ENCODE measurements at places on chromosomes 16 and 17. TPM values are rescaled to one million over a fixed set of nuclear protein-coding genes. Genes with fewer than 3 reads are reported as not detected.

The OSGIN1 gene
- total RNA-seq = 0.69 TPM

The NEK8 gene
- total RNA-seq = 5.6 TPM

The EVPLL gene
- total RNA-seq = not detected

The PPL gene
- 17.0 TPM for total RNA-seq

- no peak for DNase-seq
Observed at GRCh38 chr16:1341495-1342420, 8.3 kb downstream of the BAIAP3 start.

- no peak for DNase-seq
Observed at GRCh38 chr17:55215711-55216110, 49.0 kb upstream of the HLF start.

DNA sequence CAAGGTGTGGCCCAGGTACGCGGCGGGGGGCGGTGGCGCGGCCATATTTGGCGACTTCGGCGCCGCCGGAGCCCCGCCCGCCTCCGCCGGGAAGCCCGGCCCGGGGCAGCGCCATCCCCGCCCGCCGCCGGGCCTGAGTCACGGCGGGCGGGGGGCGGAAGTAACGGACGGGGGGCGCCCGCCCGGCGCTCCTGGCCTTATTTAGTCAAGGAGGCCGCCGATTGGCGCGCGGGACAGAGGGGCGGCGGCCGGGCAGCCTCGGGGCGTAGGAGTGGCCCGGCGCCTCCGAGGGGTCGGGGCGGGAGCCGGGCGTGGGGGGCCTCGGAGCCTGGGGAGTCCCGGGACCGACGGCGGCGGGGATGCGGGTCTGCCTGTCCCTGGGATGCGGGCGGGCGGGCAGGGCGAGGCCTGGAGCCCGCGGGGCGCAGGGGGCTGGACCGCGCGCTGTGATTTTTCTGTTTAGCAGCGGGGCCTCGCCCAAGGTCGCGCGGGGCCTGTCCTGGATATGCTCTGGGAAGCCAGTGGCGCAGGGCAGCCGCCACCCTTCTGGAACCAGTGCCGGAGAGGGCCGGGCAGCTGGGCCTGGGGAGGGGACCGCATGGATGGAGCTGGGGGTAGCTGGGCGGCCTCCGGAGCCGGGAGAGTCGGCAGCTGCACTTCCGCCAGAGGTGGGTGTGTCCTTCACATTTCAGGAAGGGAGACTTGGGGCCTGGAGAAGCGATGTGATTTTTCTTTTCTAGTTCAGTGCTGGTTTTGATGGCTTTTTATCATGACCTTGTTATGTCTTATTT lies 2.3 kb upstream of the ACTG1 start:
- DNase-seq = no peak

GRCh38 chr17:14302431-14303099 lies 1.7 kb downstream of the HS3ST3B1 start:
- DNase-seq = peak; percentile 3

DNA sequence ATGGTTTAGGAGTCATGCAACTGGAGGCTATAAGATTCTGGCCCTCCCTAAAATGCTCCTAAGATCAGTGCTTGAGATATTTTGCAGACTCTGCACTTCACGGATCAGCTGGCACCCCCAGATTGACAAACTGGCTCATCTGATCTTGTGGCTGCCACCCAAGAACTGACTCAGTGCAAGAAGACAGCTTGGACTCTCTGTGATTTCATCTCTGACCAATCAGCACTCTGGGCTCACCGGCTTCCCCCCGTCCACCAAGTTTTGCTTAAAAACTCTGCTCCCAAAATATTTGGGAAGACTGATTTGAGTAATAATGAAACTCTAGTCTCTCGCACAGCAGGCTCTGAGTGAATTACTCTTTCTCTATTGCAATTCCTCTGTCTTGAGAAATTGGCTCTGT lies 26.3 kb upstream of the CCL2 start:
- DNase-seq = no peak

DNA sequence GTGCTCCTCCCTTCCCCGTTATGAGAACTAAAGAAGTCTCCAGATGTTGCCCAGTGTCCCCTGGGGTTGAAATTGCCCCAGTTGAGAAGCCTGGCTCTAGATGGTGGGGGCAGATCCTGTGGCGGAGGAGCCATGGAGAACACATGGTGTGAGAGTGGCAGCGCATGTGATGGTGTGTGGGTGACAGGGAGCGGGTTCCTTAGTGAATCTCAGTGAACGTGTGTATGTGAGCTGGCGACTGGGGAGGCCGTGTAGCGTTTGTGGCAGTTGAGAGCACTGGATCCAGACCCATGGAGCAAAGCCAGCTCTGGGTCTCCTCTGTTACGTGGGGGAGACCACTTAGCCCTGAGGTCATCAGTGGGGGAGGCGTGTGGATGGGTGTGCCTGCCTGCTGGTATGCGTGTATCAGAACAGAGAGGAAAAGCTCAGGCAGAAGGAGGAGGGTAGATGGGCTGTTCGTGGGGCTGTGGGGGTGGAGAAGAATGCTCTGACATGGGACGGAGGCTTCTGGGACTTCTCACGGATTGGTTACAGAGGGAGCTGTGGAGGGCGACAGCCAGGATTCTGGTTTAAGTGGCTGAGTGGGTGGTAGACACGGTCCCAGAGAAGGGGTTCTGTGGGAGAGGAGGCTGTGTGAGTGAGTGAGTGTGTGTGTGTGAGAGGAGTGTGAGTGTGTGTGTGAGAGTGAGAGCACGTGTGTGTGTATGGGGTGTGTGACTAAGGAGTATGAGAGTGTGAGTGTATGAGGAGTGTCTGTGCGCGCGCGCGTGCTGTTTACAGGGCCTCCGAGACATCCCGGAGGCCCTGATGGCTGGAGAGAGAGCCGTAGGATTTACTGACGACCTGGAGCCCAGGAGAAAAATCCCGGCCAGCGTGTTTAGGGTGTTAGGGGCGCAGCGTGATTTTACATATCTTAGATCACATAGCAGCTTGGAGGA lies 193.8 kb downstream of the SNX29 start:
- no peak for DNase-seq

- no peak for DNase-seq
Observed at GRCh38 chr17:17052462-17053221, 10.4 kb downstream of the MPRIP start.

DNA sequence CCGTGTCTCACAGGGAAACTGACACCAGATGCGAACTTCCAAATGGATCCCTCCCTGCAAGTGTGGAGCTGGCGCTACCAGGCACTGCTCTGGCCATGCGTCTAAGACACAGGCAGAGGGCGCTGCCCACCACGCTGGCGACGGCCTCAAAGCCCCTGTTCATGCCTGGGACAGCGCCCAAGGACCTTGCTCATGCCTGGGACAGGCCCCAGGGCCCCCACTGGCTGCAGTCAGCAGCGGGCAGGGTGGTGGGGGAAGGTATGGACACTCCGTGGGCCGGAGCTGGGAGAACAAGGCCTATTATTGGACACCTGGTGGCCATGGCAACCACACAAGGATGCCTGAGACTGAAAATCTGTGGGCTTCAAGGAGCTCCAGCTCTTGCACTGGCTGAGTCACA lies 8.8 kb downstream of the ZG16B start:
- peak; percentile 60 for DNase-seq

DNA sequence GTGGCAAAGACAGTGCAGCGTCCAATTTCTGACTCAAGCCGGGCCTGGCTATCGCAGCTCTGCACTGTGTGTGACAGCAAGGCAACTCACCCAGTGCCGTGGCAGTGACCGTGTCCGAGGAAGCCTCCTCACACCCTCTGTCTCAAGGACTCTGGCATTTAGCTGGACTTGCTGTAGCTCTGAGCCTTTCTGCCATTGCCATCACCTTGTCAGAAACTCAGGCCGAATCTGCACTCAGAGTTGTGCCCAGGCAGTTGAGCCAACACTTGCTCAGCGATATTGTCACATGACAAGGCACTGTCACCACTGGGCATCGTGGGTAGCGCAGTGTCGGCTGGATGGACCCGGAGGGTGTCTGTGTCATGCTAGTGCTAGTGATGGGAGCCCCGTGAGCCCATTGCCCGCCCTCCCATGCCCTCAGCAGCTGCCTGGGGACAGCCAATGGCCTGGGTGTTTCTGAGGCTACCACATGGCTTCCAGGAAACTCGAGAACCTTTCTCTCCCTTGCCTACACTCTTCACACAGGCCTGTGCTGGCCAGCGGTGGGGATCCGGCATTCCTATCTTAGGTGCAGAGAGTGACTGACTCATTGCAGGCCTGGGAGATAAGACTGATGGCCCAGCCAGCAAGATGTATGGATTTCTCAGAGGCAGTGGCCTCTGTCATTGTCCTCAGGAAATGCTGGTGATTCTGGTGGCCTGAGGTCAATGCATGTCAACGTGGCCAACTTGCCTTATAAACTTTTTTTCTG lies 22.1 kb upstream of the STH start:
- DNase-seq = no peak

DNA sequence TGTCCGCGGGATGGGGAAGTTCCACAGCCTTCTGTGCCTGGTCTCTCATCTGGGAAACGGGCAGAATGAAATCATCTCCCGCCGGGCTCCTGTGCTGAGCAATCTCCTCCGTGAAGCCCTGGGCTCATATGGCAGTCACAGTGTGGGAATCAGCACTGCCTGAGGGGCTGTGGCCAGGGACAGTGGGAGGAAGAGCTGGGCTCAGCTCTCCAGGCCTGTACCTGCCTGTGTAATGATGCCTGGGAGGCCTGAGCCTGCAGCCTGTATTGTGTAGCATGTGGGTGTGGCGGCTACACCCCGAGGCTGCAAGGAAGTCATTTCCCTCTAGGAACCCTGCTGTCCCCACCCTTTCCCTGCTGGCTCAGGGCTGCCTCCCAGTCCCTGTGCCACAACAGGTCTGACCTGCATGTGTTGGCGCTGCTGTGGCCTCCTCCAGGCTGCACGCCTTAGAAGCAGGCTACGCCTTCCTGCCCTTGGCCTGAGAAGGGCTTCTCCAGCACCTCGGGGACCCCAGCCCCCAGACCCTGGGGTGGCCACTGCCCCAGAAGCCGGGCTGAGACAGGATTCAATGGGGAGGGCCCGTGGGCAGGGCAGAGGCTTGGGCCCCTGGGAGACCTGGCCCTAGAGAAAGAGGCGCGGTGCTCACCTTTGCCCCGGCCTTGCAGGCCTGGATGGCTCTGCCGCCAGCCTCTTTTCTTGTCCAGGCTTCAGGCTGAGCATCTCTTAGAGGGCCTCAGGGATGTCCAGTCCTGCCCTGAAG lies 2.1 kb downstream of the ITGB4 start:
- DNase-seq = no peak

DNA sequence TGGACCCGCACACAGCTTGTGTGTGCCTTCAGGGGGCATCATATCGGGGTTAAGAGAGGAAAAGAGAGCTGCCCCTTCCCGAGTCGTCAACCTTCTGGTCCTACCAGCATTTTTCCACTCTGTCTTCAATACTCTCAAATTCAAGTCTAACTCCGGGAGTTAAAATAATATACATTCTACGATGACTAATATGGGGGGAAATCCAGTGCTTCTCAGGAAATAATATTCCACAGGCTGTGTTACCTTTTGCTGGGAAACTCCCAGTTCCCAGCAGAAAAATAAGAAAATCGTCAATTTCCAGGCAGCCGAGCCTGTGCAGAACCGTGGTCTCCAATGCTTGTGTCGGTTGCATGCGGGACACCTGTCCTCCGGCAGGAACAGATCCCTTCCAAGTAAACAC lies 105.0 kb upstream of the FOXF1 start:
- no peak for DNase-seq

GRCh38 chr17:74740641-74741387 lies 3.8 kb downstream of the RAB37 start:
- no peak for DNase-seq

DNA sequence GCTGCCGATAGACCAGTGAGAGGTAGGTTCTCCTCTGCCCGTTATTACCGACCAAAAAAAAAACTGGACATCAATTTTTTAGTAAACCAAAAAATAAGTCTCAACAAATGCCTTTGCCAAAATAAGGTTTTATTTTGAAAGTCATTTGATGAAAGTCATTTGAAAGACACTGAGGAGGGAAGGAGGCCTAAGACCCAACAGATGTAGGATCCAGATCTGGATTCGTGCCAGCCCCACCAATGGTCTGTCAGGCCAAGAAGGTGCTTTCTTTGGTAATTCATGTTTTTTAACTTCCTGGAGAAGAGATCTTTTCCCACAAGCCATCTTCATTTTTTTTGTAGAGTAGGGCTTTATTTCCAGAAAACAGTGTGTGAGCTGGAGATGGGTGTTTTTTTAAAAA lies 18.1 kb downstream of the NTAN1 start:
- no peak for DNase-seq

- DNase-seq = peak; percentile 15
Observed at GRCh38 chr16:381789-382717, at the start of gene PGAP6. Gene PGAP6, minus strand, starts transcription at chr16:381978. Its CDS starts 157 bp downstream, at chr16:381821.

DNA sequence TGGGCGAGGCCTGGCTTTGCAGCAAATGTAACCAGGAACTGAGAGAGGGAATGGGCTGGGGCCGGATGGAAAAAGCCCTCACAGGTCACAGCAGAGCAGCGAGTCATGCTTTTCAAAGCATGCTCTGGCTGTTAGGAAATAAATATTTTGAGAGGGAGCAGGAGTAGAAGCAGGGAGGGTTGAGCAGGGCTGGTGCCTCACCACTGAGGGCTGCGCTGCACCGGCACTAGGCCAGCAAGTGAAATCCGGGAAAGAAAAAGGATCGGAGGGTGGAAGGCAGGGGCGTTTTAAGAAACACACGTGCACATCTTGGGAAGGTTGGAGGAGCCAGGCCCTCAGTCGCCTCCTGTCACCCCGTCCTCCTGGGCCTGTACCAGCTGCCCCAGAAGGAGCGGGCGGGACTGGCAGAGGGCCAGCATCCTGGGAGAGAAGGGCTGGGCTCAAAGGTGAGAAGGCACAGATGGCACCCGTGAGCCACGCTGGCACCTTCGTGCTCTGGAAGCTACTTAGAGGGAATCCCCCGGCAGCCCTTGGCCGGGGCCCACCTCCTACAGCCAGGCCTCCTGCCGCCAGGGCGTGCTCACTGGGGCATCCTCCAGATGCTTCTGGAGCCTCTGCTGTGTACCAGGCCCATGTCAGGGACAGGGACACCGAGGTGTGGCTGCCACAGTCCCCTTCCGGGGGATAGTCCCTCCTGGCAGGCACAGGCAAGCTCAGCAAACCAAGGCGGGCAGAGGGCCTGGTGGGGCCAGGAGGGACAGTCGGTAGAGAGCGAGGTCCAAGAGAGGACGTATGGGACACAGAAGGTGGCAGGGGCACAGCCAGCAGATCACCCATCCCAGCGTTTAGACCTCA lies 71.5 kb upstream of the PLCG2 start:
- DNase-seq = peak; percentile 63

GRCh38 chr16:70568601-70569237 lies 45.1 kb downstream of the SF3B3 start:
- no peak for DNase-seq

- DNase-seq = no peak
Observed at GRCh38 chr17:43898446-43898845, 8.9 kb downstream of the MPP2 start.

DNA sequence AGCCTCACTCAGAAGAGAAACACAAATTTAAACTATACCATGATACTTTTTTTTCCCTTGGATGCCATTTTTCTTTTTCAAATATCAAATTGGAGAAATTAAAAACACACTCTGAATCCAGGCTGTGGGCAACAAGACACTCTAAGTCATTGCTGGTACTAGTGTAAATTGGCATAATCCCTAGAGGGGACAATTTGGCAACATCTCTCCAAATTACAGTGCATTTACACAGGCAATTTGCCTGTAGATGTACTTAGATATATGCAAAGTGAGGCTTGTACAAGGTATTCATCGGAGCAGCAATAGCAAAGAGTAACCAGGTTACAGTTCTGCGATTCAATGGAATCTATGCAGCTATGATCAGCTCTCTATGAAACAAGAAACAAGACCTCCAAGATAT lies 6.7 kb upstream of the GUCY2D start:
- DNase-seq = no peak

Measured in renal cortical epithelial cell (primary cell).